Fibroblast of skin of right biceps (primary cell): ENCODE measurements at places on chromosomes 6 and 20.

- no peak for DNase-seq
Measured at GRCh38 chr20:34941226-34941625, 14.4 kb downstream of the GSS start.

DNA sequence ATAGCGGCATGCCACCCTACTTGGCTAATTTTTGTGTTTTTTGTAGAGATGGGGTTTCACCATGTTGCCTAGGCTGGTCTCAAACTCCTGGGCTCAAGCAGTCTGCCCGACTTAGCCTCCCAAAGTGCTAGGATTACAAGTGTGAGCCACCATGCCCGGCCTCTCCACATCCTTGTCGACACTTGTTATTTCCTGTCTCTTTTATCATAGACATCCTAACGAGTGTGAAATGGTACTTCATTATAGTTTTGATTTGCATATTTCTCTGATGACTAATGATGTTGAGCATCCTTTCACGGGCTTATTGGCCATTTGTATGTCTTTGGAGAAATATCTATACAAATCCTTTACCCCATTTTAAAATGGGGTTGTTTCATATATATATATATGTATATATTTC, 39.0 kb upstream of the ASXL1 start:
- DNase-seq, result no peak

DNA sequence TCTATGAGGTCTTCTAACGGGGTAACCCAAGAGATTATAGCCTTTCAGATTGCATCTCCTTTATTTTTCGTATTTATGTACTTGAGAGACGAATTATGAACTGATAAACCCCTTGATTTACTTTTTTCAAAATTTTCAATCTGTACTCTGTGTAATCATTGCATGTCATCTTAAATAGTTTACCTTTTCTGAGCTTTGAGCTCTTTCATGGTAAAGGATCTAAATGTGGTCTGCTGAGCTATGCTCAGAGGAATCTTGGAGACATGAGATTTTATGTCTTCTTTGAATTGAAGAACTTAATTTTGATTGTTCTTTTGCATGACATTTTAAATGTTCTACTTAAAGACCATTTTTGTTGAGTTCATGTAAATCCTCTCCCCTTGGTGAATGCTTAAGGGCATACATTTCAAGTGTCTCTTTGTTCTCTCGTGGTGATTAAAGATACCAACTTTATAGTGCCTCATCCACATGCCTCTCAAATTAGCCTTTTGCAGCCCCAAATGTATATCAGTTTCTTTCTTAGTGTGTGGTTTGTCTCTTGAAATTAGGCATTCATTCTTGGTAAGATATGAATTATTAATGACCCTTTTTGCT, 116.3 kb upstream of the SCGN start:
- DNase-seq, result no peak

DNA sequence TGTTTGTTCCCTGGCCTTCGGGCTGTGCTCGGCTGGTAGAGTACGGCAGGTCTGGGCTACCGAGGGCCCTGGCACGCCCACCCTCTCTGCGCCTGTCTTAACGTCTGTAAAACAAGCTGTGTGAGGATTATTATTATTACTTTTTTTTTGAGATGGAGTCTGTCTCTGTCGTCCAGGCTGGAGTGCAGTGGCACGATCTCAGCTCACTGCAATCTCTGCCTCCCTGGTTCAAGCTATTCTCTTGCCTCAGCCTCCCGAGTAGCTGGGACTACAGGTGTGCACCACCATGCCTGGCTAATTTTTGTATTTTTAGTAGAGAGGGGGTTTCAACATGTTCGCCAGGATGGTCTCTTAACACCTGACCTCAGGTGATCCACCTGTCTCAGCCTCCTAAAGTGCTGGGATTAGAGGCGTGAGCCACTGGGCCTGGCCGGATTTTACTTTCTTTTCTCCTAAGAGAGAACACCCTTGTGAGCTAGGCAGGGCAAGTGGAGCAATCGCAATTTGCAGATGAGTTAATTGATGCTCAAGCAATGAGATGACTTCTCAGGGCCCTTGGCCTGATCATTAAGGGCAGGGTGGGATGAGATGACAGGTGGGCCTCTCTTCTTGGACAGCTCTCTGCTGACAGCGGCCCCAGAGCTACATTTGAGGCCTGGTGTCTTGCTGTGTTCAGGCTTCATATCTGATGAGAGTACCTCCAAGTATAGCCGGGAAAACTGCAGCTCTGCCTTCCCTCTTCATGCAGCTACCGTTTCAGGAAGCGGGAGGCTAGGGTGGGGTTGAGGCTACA, 859 bp upstream of the SMIM29 start:
- no peak for DNase-seq

DNA sequence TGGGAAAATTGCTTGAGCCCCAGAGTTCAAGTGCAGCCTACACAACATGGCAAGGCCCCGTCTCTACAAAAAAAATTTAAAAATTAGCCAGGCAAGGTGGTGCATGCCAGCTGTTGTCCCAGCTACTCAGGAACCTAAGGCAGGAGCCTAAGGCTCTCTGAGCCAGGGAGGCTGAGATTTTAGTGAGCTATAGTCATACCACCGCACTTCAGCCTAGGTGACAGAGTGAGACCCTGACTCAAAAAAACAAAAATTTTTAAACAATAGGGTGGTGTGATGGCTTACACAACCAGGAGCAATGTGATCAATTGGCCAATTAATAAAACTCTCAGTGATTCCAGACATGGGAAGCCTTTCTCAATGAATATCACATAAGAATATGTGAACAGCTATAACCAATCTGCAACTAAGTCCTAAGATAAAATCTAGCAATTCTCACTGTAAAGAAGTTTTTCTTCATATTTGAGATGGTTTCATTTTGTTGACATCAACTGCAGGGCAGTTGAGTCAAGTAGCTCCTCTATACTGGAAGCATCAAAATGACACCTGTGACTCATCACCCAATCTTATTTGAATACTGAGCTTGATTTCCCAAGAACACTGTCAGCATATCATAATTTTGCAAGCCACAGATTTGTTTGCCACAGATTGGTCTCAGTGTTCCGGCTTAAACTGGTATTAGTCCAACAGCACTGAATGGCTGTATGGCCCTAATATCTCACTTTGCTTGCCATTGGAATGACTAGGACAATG, 169.0 kb upstream of the GJE1 start:
- peak; percentile 28 for DNase-seq

DNA sequence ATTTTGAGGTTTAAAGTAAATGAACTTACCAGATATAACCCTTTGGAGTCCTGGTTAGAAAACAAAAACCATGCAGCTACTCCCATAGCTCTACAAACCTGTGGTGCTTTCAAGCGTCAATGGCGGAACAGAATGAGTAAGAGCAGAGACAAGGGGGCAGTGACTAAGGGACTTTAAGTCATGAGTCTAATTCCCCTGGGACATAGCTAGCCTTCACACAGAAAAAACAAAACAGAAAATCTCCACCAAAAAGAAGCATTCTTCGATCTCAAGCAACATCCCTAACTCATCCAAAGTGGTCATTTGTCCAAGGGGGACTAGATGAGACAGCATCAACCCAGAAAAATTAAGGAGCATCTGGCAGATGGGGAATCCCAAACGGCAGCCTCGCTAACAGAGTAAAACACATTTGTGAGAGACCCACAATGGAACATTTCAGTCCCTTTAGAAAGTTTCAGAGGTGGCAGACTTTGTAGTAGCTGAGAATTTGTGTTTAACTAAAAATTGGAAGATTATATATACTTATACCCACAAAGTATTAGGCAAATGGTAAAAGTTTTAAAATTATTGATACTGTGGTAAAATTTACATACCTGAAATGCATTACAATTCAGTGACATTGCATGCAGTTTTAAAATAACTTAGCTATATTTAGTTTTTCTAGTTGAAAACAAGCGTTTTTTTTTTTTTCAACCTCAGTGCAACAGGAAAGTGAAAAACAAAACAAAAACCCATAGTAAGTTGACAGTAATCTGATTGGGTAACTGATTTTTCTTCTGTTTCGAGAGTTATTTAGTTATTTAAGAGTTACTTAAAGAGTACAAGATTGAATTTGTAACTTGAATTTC, 67.5 kb downstream of the KCNQ5 start:
- peak; percentile 52 for DNase-seq

- DNase-seq, result no peak
Measured at GRCh38 chr6:40631744-40632143, 44.6 kb upstream of the LRFN2 start.
